ENCODE measurements at places on chromosomes 3 and 15.

- DNase-seq: no peak
These were observed 25.3 kb upstream of the SLC28A1 start for GRCh38 chr15:84859144-84859543.

DNA sequence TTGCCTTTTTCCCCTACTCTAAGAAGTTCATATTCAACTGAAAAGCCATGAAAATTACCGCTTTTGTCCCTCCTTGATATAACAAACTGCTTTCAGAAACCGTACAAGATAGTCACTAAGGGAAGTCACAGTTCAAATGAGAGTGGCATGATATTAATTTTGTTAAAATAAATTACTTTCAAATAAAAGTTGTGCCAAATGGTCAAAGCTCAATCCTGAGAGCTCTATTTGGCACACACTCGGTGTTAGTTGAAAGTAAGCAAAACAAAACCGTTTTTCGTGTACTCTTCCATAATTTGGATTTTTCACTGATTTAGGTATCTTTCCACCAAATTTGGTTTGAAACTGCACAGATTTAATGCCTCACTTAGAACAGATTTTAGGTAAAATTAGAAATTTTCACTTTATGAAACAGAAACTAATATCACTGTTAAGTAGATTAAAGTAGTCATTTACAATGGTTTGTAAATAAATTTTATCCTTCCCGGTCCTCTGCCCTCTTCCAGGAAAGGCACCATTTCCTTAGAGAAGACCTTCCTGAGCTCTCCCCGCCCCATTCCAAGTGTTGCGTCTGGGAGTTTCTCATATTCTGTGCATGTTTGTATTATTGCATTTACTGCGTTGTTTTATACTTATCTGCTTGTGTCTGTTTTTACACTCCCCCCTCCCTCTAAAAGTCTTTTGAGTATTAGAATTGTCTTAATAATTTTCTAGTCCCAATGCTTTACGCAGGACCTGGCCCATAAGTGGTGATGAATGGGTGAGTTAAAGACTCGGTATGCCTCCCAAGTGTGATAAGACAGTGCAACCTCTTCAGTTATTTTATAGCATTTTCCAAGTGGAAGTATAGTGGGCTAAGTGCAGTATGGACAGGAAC, 853 bp downstream of the TCAIM start:
- no peak for DNase-seq

GRCh38 chr15:84785053-84785452, 32.1 kb upstream of the ALPK3 start:
- DNase-seq: no peak

- no peak for DNase-seq
These were observed 37.0 kb upstream of the SNRPA1 start for GRCh38 chr15:101332061-101332467.

GRCh38 chr3:177590826-177591225, 393.5 kb upstream of the TBL1XR1 start:
- no peak for DNase-seq

- no peak for DNase-seq
These were observed 44.8 kb downstream of the POLR2M start for GRCh38 chr15:57751177-57751800.

DNA sequence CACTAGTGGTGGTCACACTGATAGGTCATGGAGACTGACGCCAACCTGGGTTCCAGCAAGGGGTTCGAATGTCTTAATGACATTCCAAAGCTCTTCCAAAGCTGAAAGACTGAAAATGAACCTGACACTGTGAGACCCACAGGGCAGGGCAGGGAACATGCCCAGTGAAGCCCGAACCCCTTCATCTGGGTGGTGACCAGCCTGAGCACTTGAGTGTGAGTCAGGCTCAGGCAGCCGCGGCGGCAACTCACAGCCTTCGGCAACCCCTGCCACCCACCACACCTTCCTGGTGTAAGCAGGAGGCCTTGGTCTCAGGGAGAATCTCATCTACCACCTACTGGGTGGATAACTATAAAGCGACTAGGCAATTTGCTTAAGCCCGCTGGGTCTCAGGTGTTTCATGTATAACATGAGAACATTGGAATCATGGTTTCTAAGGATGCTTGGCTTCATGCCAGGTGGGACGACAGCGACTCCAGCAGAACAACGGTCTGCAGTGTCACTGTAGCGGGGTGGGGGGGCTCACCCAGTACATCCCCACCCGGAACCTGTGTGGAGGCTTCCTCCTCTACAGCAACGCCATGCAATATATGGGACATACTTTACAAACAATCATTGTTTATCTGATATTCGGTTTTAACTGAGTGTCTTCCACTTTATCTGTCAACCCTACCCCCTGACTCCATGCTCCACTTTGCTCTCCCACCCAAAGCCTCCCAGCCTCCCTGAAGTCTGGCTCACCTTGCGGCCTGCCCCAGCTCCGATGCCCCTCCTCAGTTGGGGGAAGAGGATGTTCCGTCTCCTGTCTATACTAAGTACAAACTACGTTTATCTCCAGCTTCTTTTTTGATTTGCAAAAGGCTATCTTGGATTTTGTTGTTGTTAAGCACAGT, 125.0 kb upstream of the MEF2A start:
- no peak for DNase-seq

Measured in T follicular helper cell (primary cell).